ENCODE measurements at places on chromosomes 11 and 22. TPM values are rescaled to one million over a fixed set of nuclear protein-coding genes. Genes with fewer than 3 reads are reported as not detected.

DNA sequence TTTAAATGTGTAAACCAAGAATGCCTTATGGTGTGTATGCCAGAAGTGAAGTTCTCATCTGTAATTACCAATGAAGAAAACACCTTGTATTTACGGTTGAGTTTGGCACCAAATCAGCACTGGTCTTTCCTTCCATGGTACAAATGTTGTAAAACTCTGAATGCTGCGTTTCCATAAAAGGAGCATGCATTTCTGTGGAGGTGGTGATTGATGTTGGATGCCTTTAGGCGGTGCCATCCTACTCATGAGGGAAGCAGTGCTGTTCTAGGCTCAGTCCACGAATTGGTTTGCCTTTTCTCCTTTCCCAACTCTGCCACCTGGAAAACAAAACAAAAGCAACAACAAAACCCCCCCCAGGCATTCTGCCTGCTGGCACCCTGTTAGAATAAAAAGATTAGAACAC, 124.4 kb downstream of the TEAD1 start:
- DNase-seq = no peak

Gene NAALAD2
- 48.0 TPM for polyA plus RNA-seq

GRCh38 chr11:86115542-86116385, 46.9 kb upstream of the PICALM start:
- DNase-seq = no peak

DNA sequence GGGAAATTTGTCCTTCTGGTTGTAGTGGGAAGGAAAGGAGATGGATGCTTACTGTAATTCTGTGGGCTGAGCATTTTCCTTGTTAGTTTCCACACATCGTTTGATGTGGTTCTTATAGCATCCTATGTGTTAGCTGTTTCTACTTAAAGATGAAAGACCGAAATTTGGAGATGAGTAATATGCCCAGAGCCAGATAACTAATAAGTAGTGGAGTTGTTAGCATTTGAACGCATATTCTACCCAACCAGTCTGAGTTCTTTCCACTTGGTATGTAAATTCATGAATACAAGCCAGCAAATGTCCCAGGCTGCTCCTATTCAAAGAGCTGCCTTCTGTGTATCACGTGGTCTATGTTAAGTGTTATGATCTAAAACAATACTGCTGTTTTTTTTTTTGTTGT, 14.6 kb downstream of the SPECC1L start:
- no peak for DNase-seq

DNA sequence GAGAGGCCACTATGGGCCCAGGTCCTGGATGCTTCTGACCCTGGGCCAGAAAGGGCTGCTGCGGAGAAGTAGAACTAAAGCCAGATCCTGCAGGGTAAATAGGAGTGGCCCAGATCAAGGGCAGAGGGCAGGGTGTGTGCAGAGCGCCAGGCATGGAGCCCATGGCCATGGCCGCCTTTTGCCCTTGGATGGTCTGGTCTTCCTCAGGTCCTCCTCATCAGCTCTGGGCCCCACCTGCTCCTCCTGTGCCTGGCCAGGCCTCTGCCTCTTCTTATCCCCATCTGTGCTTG, 277.6 kb downstream of the BRD1 start:
- no peak for DNase-seq

DNA sequence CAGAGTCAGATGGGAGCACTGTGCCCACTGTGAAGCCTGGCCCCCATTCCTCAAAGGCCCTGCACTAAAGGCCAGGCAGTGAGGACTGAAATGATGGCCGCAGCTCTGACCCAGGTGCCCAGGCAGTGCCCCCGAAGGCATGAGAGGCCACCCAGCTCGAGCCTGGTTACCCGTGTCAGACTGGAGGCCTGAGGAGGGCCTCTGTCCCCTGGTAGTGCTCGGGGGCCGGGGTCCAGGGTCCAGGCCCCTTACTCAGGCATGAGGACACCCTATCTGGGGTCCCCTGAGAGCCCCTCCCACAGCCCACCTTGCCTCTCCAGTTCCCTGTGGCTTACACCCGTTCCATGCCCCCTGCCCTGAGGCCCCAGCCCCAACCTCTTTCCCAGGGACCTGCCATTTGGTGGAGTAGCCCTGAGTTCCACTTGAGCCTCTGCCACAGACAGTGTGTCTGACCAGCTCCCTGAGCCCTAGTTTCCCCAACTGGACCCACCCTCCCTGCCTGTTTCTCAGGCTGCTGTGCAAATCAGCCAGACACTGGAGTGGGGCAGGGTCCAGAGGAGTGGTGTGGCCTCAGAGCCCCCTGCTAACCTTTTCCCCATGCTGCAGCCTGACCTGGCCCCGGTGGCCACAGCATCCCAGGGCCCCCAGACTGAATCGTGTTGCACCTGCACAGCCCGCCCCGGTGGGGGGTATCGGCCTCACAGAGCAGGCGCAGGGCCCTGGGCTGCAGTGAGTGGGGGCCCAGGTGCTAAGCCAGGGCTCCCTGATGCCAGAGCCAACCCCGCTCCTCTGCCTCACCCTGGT, 10.8 kb upstream of the ANKRD13D start:
- no peak for DNase-seq

DNA sequence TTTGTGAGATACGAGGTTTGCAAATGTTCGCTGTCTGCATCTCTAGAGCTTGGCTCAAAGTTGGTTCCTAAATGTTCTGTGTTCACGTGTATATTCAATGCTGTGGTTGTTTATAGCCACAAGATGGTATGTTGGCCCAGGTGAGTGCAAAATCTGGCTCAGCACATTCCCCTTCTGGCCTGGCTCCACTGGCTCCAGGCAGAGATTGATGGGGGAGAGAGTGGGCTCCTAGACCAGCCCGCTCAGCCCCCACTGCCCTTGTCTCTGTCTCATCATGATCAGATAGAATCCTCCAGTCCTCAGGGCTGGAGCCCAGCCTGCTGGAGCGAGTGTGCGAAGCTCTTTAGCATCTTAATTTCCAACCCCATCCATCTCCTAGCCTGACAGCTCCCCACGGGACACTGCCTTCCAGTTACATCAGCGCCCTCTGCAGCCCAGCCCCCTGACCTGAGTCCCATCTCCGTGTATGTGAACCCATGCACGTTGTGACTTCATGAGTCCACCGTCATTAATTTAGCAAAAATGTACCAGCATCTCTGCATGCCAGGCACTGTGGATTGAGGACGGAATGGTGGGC, 2.0 kb downstream of the P2RX3 start:
- no peak for DNase-seq

DNA sequence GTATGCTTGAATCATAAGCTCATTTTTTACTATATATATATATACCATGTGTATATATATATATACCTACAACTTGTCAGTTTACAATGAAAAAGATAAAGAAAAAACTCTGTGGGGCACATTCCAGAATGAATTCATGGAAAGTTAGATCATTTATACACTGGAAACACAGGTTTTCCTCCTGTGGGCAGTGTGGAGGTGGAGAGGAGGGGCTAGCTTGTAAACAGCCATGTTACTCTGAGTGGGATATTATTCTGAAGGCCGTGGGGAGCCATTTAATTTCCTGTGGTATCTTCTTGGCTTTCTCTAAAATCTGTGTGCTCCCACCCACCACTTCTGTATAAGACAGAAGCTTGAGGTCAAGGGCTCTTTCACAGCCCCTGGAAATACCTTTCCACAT, 273.4 kb upstream of the MTNR1B start:
- no peak for DNase-seq

- no peak for DNase-seq
These were observed 15.1 kb upstream of the LGR4 start for GRCh38 chr11:27487706-27488105.

- DNase-seq = no peak
These were observed 77.8 kb downstream of the GRIK4 start for GRCh38 chr11:120589376-120589775.
